ENCODE measurements at places on chromosomes 5 and 9.

GRCh38 chr5:91366551-91366950 is 16.6 kb downstream of the ARRDC3 start:
- DNase-seq: no peak

GRCh38 chr5:17802256-17802655 is 168.0 kb downstream of the TAF11L14 start:
- no peak for DNase-seq

DNA sequence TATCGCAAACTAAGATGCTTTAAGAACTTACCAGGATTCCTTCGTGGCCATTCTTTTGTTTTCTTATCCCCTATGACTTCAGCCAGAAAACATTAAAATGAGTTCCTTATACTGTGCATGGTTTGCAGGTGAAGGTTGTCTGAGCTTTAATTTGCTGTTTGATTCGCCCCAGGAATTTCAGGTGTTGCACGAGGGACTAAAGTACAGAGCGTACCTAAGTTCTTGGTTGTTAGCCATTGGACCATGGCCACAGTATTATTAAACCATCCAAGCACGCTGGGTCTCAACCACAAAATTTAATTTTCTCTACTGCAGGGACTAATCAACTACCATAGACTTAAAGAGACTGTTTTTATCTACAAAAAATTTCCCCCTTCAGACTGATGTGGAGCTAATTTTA is 208.4 kb upstream of the MPDZ start:
- no peak for DNase-seq

DNA sequence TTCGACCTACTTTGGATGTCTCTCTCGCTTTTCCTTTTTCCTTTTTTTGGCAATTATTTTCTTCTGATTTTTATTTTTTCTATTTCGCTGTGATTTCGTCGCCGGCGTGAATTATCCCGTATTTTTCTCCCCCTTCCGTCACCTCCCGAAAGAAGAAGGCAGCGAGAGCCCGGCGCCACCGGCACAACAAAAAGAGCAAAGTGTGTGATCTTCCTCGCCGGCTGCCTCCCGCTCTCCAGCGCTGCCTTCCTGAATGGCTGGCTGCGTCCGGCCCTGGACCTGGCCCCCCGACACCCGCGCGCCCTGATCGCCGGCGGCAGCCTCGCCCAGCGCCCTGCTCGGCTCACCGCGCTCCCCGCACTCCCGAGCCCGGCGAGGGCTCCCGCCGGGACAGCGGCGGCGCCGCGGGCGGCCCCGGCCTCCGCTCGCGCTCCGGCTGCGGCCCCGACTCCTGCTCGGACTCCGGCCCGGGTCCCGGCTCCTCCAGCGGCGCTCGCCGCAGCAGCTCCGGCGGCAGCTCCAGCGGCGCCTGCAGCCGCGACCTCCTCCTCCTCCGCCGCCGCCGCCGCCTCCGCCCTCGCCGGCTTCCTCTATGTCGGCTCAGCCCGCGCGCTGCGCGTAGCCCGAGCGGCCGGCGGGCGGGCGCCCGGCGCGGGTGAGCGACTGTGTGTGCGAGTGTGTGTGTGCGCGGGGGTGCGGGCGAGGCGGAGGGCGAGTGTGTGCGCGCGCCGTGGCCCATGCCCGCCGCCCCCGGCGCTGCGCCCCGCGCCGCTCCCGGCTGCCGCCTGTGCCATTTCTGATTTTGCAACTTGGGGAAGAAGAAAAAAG is 960 bp downstream of the NR2F1 start:
- DNase-seq: peak; percentile 51

Measured in activated T-cell treated with anti-CD3 and anti-CD28 coated beads, Interleukin-2, amount 50 U/mL, for 48 hours (primary cell).